ENCODE measurements at places on chromosomes 6 and 20.

- no peak for DNase-seq
These were observed 67.4 kb downstream of the TMEM170B start for GRCh38 chr6:11604836-11605506.

DNA sequence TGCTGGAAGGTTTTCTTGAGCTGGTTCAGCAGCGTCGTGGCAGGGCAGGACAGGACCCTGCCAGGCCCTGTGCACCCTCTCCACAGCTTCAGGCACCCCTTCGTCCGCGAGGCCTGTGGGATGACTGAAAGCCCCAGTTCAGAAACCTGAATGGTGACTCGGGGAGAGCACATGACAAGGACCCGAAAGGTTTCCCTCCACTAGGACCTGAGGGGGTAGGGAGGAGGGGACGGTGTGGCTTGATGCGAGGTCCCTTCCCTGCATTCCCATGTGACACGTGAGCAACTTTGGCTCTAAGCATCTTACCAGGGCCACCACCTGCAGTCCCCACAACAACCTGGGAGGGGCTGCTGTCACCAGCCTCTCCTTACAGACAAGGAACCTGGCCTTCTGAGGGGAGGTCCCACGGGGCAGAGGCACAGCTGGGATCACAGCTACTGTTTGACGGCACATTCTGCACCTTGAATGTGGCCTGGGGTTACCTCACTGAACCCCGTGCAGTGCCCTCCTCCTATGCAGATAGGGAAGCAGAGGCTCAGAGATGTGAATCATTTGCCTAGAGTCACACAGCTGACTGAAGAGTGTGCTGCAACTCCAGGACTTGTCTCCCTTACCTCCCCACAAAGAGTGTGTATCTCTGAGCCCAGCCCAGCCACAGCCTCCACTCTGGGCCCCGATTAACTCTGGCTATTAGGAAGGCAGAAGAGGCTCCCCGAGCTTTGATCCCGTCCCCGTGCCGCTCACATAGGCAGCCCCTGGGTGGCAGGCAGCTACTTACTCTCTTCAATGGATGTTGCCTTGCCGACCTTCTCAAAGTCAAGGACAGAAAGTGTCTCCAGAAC, 84.6 kb downstream of the PTPN1 start:
- DNase-seq, result no peak

GRCh38 chr6:69416776-69417175, 380.0 kb downstream of the LMBRD1 start:
- no peak for DNase-seq

DNA sequence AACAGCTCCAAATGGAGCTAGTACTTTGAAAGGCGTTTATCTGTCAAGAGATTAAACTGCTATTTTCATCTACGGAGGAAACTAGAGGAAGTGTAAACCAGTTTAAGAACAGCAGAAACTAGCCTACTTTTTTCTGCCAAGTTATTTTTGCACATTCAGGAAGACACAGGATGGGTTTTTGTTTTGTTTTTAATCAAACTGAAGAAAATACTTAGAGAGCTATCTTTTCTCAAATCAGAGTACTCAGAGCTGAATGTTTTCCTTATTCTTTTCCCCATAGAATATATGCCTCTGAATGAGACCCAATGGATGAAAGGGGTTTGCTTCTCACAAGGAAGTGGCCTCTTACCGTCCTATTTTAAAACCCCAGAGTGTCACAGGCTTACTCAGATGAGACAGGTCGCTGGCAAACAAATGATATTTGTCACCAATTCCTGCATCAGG, 538.5 kb downstream of the CD83 start:
- no peak for DNase-seq

- no peak for DNase-seq
These were observed at the start of gene NKX2-4 for GRCh38 chr20:21397341-21398108. Gene NKX2-4 (minus strand): TSS chr20:21397526. CDS start chr20:21397399, 127 bp downstream.

- DNase-seq, result no peak
These were observed 9.0 kb upstream of the AFDN start for GRCh38 chr6:167817729-167818128.

- DNase-seq, result no peak
These were observed 65.3 kb downstream of the SESN1 start for GRCh38 chr6:109029313-109029712.

DNA sequence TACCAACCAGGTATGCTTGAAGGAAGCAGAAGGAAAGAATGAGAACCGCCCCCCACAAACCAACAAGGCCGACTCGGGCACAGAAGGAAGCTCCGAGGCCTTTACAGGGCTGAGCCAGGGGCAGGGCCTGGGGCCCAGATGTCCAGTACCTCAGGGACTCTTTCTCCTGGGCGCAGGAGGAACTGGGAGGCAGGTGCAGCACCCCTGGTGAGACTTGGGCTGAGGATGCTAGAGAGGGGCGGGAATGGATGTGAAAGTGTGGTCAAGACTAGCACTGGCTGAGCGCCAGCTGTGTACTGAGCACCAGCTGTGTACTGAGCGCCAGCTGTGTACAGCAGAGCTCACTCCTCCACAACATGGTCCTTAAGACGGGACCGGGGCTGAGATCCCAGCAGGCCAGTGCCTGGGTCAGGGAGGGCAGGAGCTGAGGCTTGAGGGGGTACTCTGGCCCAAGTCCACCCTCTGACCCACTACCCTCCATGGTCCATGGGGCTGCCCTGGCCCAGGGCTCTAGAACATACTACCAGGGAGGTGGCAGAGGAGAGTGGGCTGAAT, 369.4 kb downstream of the TAF4 start:
- DNase-seq, result no peak

- DNase-seq, result no peak
These were observed 102.3 kb downstream of the SH3BGRL2 start for GRCh38 chr6:79733388-79733787.

- DNase-seq, result no peak
These were observed 73.2 kb downstream of the INSM1 start for GRCh38 chr20:20440886-20441658.

GRCh38 chr6:133726188-133726587, 162.7 kb upstream of the TCF21 start:
- no peak for DNase-seq

DNA sequence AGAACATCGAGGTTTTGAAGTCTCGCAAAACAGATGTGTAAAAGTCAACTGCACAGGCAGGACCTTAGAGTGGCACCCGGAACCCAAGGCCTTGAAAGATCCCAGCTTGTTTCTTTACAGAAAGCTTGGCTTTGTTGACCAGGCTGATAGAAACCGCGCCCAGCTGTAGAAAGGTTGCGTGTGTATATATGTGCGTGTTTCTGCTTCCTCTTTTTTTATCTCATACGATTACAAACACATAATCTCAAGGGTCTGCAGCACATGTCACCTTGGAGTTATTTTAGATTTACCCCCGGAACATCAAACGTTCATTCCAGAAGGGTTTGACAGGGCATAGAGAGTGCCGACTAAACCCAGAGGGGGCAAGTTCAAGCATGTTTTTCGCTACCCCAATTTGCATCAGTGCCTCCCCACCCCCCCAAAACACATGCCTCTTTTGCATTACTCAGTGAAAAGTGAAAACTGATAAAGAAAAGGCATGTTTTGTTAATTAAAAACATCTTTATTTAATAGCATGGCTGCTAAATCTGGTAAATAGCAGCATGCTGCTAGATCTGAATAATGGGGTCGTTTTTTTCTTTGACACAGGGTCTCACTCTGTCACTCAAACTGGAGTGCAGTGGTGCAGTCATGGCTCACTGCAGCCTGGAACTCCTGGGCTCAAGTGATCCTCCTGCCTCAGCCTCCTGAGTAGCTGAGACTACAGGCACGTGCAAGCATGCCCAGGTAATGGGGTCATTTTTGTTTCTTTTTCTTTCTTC, 33.2 kb upstream of the NCOA3 start:
- DNase-seq, result no peak

GRCh38 chr6:101393829-101394251, 332 bp downstream of the GRIK2 start:
- DNase-seq, result no peak

- DNase-seq, result no peak
These were observed 361.9 kb upstream of the JARID2 start for GRCh38 chr6:14883921-14884320.

- DNase-seq, result no peak
These were observed 90.5 kb downstream of the UNC5CL start for GRCh38 chr6:40948570-40948969.

- no peak for DNase-seq
These were observed 51.0 kb downstream of the SSR1 start for GRCh38 chr6:7261852-7262461.

DNA sequence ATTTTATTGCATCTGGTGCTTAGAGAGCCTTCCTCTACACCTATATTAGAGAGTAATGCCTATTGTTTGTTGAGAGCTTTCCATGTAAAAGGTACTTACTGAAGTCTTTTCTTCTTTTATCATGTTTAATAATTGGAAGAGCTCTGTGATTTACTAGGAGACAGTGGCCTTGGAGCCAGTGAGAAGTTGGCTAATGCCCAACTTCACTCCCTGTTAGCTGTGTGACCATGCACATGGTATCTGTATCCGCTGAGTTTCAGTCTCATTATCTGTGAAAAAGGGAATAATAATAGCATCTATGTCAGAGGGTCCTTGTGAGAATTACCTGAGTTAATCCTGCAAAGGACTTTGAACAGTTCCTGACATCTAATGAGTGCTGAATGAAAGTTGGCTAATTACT, 105.0 kb downstream of the CD109 start:
- no peak for DNase-seq

- no peak for DNase-seq
These were observed 148.2 kb upstream of the CITED2 start for GRCh38 chr6:139522511-139523220.

GRCh38 chr6:156654919-156655918, 122.0 kb upstream of the ARID1B start:
- no peak for DNase-seq

DNA sequence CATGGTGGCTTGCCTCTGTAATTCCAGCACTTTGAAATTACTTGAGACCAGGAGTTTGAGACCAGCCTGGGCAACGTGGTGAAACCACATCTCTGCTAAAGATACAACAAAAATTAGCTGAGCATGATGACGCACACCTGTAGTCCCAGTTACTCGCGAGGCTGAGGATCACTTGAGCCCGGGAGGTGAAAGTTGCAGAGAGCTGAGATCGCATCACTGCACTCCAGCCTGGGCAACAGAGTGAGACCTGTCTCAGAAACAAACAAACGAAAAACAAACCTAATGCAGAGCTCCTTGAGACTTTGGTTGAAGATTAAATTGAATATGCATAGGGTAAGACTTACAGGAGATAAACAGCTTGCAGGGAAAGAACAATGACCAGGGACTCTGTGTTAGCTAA, 80.8 kb downstream of the SCAF8 start:
- no peak for DNase-seq

- no peak for DNase-seq
These were observed 110.8 kb downstream of the PRND start for GRCh38 chr20:4832469-4832868.
